CD4-positive, alpha-beta T cell (primary cell): ENCODE measurements at places on chromosomes 2 and 18.
A peak's percentile ranks its signal among the peaks of the same experiment; 100 is the strongest.

GRCh38 chr2:213172641-213173040, 21.2 kb upstream of the IKZF2 start:
- no peak for DNase-seq

GRCh38 chr2:88698498-88699233, 7.2 kb downstream of the RPIA start:
- no peak for DNase-seq

- no peak for DNase-seq
Measured at GRCh38 chr2:101698014-101698843, 722 bp downstream of the MAP4K4 start.

DNA sequence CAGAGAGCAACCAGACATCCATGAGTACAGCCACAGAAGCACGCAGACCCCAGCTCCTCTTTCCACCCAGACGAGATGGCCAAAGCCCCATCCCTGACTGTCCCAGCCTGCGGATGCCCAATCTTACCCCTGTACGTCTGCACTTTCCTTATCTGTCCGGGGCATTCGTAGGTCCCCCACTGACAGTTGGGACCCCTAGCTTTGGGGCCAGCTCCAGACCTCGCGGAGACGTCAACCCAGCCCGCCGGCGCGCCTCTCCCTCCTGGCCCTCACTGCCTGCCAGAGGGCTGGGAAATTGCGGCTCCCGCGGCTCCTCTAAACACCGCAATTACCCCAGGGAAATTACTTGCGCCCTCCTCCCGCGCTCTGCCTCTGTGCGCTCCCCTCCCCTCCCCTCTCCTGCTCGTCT, 2.3 kb downstream of the ECEL1 start:
- no peak for DNase-seq

- no peak for DNase-seq
Measured at GRCh38 chr18:11289248-11289647, 139.9 kb upstream of the PIEZO2 start.

DNA sequence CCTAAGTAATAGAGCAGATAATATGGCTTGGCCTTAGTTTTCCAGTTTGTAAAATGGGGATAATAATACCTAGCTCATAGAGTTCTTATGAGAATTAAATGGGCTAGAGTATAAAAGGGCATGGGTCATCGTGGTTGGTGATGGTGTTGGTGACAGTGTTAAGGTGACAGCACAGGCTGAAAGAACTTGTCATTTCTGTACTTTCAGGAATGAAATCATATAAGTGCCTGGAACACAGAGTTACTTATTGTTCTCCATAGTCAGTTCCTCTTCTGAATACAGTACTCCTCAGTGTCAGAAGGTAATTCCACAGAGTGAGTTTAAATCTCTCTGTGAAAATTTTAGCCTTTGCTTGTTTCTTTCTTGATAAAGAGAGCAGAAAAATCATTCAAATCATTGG, 42.4 kb downstream of the KIF5C start:
- DNase-seq: no peak

- no peak for DNase-seq
Measured at GRCh38 chr2:15584767-15585469, 6.8 kb upstream of the DDX1 start.

DNA sequence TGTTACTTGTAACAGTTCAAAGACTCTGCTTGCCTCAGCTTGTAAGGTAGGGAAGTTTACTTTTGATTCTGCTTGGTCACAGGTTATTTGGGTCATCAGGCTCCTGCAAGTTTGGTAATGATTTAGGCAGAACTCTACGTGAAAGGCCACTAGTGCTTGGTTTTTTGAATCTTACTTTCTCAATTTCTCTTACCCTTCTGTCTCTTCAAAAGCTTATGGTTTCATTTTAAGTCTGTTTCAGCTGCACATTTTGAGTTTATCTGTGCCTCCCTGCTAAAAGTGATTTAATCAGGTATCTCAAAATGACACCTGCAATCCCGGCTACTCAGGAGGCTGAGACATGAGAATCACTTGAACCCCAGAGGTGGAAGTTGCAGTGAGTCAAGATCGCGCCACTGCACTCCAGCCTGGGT, 26.3 kb upstream of the MOCOS start:
- no peak for DNase-seq

DNA sequence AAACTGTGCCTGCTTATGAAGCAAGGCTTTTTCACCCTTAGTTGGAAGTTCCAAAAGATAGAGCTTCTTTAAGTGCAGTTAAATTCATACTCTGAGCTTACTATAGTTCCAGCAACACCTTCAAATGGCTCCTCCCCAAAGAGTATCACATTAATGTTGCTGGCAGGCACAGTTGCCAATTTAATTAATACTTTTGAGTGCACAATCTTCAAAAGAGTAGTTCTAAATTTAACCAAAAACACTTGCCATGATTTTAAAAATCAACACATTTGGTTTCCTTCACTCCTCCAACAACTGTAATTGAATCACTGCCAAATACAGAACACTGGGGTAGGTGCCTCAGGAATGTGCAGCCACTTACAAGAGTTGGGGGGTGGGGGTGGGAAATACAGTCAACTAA, 150.6 kb upstream of the UBE2E3 start:
- no peak for DNase-seq

DNA sequence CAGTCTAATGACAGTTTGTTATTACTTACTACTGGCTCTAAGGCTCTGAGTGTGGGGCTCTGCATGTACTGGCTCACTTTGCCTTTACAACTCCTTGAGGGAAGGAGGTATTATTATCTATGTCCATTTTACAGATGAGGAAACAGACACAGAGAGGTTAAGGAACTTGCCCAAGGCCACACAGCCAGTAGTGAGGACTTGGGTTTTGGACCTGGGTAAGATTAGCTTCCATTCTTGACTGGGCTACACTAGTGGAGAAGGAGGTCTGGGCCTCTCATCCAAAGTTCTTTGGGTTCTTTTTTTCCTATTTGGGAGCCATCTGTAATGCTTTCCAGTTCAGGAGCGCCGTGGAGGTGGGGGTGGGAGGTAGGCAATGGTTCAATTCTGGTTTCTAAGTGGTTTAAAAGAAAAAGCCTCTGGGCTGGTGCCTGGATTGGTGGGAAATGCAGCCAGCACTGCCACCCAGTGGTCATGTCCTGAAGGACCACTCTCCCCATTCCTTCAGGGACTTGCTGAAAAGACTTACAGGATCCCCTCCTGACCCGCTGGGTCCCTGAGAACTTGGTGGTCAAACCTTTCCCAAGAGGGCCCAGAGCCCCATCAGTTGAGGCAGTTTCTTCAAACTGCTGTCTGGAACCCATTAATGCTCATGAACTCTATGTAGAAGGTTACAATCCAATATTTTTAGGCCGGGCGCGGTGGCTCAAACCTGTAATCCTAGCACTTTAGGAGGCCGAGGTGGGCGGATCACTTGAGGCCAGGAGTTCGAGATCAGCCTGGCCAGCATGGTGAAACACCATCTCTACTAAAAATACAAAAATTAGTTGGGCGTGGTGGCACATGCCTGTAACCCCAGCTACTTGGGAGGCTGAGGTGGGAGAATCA, 38.6 kb upstream of the NOTO start:
- DNase-seq: peak; percentile 80

DNA sequence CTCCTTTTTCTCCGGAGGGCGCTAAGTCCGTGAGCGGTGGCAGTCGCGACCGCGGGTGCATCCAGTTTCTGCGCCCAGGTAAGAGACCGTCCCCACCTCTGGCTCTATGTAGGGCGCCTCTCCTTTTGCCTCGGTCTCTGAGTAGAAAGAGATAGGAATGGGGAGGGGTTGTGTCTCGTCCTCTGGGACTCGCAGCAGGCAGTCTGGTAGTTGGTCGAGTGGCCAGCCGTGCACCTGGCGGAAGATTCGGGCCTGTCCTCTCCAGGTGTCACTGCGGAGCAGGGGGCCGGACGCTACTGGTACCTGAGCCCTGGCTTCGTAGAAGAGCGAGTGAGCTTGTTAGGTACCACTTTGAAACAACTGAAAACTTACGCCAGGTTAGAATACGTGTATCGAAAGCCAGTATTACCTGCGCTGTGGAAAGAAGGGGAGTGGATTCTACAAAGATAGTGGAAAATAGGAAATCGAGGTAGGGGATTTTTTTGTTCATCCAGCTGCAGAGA, 403 bp downstream of the MAP2 start:
- DNase-seq: peak; percentile 8

- no peak for DNase-seq
Measured at GRCh38 chr18:23591011-23591410, 4.7 kb upstream of the NPC1 start.

DNA sequence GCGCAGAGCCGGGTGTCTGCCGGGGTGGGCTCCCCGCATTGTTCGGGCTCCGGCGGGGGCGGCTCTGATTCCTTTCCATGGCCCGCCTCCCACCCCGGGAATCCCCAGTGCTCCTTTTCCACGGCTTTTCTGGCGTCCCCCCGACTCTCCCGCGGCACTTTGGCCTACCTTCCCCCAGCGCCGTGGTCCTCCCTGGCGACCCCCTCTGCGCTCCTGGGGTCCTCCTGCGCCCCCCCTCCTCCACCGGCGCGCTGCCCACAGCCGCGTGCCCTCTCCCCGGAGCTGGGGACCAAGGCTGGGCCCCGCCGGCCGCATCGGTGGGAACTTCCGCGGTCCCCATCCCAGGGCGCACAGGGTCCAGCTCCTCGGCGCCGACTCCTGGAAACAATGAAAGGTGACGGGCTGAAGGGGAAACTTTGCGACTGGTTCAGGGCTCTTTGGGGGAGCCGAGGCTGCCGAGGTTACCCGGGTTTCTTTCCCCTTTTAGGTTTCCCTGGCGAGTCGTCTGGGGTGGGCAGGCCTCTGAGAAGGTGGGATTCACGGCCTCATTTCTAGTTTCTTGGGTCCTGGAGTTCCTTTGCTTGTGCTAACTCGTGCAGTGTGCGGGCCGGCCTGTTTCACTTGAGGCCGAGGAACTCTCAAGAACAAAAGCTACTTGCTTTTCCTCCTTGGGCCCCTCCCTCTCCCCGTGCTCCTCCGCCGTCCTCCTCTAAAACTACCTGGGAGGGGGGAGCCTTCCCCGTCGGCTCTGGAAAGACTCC, 2.2 kb downstream of the TGIF1 start:
- peak; percentile 8 for DNase-seq

- peak; percentile 29 for DNase-seq
Measured at GRCh38 chr2:85405201-85406059, 4.7 kb downstream of the CAPG start.

GRCh38 chr2:70596739-70597138, 43.1 kb upstream of the TGFA start:
- DNase-seq: no peak

DNA sequence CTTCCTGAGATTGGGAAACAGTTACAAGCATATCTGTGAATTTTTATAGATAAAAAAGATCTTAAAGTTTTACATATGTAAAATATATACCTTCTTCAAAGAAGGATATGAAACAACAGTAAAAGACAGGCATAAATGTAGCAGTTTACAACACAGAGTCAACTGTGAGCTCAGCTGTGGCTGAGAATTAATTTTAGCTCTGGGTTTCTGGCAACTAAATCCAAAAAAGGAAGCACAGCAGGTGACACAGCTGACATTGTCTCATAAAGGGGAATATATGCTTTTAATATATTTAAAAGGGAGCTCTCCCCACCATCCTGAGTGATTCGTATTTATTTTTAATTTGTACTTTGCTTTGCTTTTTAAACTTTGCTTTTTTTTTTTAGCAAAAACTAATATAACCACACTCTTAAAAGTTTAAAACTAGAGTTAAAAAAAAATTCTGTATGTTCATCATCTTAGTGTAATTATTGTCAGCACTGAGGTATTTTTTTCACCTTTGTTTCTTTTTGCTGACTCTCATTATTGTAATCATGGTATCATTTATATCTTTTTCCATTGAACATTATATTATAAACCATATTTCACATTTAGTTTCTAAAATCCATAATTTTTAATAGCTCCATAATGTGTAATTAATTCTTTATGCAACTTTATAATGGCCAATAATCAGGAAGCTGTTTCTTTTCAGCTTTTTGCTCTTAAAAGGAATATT, 6.7 kb downstream of the TUBB6 start:
- no peak for DNase-seq

DNA sequence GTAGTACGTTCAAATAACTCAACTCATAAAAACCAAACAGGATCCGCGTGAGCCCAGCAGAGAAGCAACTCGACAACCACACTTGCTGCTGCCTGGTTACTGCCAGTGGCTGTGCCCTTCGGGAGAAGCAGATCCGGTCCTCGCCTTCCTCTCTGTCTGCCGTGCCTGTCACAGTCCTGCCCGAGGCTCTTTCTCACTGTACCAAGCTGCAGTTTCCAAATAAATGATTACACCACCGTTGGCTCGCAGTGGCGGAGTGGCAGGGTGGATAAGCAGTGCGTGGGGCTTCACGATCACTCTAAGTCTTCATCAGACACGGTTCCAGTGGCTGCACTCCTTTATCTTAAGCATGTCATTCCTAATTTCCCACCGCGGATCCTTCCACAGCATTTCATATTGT, 26.1 kb upstream of the SALL3 start:
- no peak for DNase-seq

GRCh38 chr2:163733301-163733938, 2.4 kb downstream of the FIGN start:
- no peak for DNase-seq

DNA sequence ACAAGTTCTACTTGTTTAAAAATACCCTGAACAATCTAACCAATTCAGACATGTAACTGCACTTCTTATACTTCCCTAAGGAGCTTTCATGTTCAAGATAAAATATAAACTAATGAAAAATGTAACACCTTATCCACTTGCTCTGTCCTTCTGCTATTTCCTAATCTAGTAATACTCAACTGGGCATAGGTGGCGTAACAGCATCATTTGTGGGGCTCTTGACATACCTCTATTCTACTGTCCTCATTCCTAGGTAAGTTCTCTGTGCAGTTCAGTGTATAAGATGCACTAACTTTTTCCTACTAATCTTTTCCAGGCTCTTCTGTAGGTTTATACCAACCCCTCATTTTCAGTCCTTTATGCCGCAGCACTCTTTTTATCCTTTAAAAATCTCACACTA, 36.7 kb downstream of the PRKD3 start:
- no peak for DNase-seq

DNA sequence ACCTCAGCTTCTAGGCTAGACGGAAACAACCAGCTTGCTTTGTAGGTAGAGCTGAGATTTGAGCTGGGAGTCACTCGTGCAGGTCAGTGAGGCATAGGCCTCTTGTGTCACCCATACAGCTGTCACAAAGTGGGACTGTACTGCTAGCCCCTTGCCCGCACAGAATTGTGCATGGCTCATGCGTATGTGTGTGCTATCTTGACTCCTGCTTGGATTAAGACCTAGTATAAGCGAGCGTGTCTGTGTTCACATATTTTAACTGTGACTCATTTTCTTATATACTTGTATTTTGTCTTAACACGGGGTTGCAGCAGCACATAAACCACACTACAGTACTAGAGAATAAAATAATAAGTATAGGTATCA, 20.1 kb downstream of the CEP68 start:
- DNase-seq: no peak

DNA sequence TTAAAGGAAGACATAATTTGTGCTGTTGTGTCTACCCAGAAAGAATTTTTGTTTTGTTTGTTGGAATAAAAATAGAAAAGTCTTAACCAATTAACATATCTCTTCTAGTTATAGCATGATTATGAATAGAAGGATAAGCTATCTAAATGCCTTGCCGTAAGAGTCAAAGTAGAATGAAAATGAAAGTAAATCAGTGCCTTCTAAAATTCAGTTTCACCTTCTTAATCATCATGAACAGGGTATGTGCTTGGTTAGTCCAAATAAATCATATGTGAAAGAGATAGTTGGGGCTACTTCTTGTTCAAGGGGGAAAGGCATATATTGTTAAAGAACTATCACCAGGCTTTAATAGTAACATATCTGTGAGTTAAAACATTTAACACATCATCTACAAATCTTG, 91.5 kb downstream of the GULP1 start:
- DNase-seq: no peak

- DNase-seq: no peak
Measured at GRCh38 chr2:230520875-230521155, 104.8 kb downstream of the SP100 start.
